ENCODE measurements at places on chromosomes 1 and 21.

- DNase-seq, result peak; percentile 18
These were observed 306.0 kb downstream of the ASTN1 start for GRCh38 chr1:176858433-176858916.

GRCh38 chr1:159084152-159084551 is 7.6 kb upstream of the AIM2 start:
- no peak for DNase-seq

GRCh38 chr21:29217818-29218291 is 80.9 kb upstream of the BACH1 start:
- no peak for DNase-seq

- no peak for DNase-seq
These were observed 6.1 kb upstream of the RABGAP1L start for GRCh38 chr1:174153085-174153824.

DNA sequence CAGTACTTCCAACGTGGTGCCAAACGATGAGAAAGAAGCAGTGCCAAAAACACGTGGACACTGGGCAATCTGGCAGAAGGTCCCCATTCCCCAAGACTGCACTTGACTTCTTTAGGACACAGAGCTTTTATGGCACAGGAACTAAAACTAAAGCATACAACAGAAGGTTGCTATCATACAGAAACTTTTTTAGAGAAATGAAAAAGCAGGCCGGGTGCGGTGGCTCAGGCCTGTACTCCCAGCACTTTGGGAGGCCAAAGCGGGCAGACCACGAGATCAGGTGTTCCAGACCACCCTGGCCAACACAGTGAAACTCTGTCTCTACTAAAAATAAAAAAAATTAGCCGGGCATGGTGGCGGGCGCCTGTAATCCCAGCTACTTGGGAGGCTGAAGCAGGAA is 43.0 kb downstream of the GNB1 start:
- no peak for DNase-seq

DNA sequence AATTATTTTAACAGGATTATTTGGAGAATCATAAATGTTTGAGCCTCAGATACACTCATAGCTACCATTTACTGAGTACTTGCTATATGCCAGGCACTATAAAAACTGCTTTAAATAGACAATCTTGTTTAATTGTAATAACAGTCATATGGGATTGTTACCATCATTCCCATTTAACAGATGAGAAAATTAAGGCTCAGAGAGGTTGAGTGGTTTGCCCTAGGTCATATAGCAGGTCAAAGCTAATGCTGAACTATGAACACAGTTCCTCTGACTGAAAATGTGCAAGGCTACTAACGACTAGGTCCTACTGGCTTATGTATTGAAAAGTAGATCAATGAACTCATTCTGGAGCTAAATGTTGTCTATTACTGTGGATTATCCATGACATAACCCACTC is 63.4 kb downstream of the DDR2 start:
- DNase-seq, result no peak

DNA sequence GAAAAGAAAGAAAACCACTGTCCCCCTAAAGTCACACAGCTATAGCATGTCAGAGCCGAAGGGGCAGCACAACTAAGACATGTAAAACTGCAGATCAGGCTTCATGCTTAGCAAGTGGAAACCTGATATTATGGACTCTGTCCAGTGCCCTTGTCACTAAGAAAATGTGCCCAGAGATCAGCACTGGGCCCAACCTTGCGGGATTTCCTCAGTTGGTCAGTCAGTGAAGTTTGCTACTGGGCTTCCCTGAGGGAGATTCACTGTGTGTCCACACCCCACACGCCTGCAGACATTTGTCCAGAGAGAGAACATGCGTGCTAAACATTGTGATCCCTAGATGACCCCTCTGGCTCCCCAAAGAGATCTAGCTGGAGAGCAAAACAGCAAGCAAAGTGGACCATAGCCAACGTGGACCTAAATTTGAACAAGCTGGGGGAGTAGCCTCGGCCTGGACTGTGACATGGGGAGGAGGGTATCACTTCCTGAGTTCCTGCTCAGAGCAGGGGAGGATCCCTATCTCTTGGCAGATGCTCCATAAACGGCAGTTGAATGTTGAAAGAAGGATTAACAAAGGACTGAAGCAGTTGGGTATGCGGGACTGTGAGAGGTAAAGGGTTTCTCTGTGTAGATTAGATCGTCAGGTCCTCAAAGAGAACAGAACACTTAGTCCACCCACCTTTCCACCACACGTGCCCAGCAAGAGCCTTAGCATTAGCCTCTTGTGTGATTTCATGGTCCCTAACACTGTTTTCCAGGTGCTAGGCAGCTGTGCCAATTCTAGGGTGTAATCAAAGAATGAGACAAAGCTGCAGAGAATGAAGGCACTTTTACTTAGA is 53.6 kb downstream of the GLUL start:
- DNase-seq, result no peak

DNA sequence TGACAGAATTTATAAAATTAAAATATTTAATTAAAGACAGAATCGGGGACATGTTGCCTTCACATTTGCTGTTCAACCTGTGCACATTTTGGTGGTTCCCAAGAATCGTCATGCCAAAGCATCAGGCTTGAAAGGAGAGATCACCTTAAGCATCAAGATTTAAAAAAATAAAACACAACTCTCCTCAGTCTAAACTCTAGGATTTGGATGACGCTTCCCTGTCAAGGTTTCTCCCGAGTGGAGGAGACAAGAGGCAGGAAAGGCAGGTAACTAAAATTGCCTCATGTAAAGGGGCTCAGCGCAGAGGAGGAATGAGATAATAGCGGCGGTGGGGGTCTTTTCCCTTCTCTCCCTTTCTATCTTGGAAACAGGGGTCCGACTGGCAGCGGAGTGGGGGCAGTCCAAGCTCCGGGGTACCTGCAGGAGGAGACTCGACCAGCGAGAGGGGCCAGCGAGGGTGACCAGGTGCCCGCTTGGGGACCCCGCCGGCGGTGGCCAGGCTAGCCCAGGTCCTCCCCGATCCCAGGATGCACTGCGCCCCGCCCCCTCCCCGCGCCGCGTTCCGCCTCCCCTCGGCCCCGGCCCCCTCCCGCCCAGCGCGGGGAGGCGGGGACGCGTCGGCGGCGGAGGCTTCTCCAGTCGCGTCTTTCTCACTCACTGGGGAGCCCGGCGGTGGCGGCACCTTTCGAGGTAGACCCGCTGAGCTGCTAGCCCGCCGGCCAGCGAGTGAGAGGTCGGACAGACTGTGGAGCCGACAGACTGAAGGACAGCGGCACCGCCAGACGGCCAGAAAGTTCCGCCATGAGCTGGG is at the start of gene FNBP1L:
TSS of gene FNBP1L (plus strand) at position 638 of the 811 bp plus-strand sequence. CDS start at position 802, 164 bp downstream.
- DNase-seq, result peak; percentile 71

GRCh38 chr1:109298666-109299557 is 7.9 kb downstream of the MYBPHL start:
- peak; percentile 92 for DNase-seq

- DNase-seq, result peak; percentile 93
These were observed at the start of gene SPATC1L for GRCh38 chr21:46183910-46184624. Gene SPATC1L (minus strand): TSS chr21:46184459. CDS start chr21:46182816, 1,643 bp downstream.

DNA sequence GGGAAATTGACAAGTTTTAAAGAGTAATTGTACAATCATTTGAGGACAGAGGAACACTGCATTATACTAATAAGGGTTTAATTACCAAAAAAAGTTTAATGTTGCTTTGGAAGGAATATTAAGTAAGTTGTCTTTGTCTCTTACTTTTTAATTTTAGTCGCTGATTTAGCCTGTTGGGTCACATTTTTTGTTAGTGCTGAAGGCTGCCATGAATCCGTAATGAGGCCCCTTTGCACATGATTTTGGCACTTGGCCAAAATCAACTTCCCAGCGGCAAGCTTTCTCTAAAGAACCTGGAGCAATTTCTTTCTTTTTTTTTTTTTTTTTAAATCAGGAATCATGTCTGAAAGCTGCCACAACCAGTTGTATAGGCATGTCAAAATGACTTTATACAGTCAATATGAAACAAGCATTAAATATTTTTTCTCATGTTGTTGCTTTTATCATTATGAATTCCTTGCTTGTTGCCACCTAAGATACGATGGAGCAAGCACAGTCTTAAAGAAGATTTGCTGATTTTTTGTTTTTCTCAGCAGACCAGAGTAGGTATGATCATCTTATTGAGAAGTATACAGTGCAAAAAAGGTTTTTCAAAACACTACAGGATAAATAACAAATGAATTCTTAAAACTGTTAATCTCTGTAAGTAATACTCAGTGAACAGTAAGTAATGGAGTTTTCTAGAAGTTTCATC is 690.4 kb downstream of the USP25 start:
- peak; percentile 69 for DNase-seq

GRCh38 chr1:238063454-238063853 is 172.7 kb upstream of the ZP4 start:
- peak; percentile 3 for DNase-seq

- peak; percentile 25 for DNase-seq
These were observed 142.0 kb downstream of the AJAP1 start for GRCh38 chr1:4796161-4797015.

DNA sequence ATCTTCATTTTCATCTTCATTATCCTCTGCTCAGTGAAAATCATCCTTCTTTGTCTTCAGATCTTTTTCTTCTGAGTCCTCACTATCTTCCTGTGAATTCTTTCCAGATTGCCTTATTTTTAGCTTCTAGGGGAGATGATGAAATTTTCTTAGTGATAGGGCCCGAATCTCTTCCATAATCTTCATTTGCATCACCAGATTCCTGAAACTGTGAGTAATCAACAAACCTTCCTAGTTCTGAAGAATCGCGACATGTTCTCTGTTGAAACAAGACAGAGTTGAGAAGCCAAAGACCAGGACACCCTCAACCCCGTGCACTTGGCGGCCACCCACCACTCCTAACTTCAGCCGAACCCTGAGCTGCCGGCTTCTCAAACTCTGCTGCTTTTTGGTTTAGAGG is 92.8 kb upstream of the CDC42BPA start:
- DNase-seq, result no peak

GRCh38 chr1:9300573-9300972 is 7.9 kb downstream of the SPSB1 start:
- no peak for DNase-seq

- no peak for DNase-seq
These were observed 31.9 kb downstream of the LDLRAD2 start for GRCh38 chr1:21843996-21844395.

GRCh38 chr1:147551036-147551435 is 9.7 kb downstream of the BCL9 start:
- DNase-seq, result no peak
